Cerebellum (tissue), 4 donors: ENCODE measurements at places on chromosomes 1 and 21. TPM values are rescaled to one million over a fixed set of nuclear protein-coding genes. Genes with fewer than 3 reads are reported as not detected.

The CFHR4 gene
- total RNA-seq, result not detected

The MROH9 gene
- total RNA-seq, result not detected

The F3 gene
- 9.6 TPM for total RNA-seq

The CD1C gene
- total RNA-seq, result not detected

The GRHL3 gene
- total RNA-seq, result 1.2 TPM

- no peak for DNase-seq
Measured at GRCh38 chr1:28110555-28110954, 22.1 kb upstream of the EYA3 start.

DNA sequence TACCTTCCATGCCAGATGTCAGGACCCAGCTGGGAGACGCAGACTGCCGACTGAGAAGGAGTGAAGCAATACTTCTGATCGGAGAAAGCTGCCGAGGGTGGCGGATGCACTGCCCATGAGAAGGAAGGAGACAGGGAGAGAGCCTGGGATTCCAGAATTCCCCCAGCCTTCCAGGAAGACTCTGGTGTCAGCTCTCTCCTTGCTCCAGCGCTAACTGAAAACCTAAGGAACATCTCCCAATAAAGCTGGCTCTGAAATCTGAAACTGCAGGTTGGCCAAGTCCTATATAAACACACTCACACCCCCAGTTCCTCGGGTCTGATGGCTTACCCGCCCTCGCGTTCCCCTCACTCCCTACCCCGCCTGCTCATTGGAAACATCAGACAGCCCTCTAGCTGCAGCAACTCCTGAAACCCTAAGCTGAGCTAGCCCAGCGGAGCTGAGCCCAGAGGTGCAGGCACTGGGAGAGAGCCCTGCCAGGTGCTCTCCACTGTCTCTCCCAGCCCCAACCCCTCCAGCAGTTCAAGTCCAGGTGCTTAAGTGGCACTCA lies 52.3 kb downstream of the PLEKHA6 start:
- no peak for DNase-seq

- no peak for DNase-seq
Measured at GRCh38 chr1:9989773-9990172, 7.3 kb upstream of the RBP7 start.

DNA sequence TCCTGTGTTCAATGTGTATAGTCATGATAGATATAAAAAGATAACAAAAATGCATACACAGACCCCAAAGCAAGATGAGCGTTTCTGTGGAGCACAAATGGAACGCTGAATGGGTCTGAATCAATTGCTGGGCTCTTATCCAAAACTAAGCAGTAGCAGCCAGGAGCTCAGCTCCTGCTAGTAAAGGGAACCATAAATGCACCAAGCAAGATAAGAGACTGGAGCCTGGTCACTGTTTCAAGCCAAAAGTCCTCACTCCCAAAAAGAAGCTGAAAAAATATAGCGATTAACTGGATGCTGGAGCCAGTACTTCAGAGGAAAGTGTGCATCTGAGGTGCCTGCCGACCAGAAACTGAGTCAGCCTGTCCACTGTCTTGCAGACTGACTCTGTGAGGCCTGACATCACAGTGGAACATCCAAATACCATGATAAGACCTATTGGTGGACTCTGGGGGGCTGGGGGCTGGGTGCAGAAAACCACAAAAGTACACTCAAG lies 68.9 kb downstream of the LRRC8C start:
- DNase-seq, result no peak

- no peak for DNase-seq
Measured at GRCh38 chr1:29499104-29499650, 262.9 kb downstream of the PTPRU start.

- DNase-seq, result no peak
Measured at GRCh38 chr1:82555501-82555900, 754.8 kb downstream of the ADGRL2 start.

DNA sequence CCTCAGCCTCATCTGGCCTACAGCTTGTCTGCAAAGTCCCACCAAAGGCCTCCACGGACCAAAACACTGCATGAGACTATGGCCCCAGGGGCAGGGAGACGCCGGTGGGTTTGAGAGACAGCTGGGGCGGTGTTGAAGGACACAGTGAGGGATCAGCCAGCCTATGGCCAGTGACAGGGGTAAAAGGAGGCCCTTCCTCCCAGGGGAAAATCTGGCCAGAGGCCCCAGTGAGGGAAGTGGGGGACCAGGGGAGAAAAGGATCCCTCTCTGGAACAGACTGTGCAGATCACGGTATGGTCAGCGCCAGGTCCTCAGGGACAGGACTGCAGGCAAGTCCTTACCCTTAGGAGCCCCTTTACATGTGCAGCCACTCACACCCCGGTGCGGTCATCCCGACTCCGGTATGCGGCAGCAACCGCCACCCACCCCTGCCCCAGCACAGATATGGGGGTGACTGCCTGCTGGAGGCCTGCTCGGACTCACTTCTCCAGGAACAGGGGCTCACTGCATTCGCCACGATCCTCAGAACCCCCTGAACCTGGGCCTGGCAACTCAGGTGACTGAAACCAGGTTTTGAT lies 1.3 kb downstream of the CERS2 start:
- no peak for DNase-seq

GRCh38 chr1:44249543-44249942 lies 36.3 kb downstream of the DMAP1 start:
- no peak for DNase-seq

- DNase-seq, result no peak
Measured at GRCh38 chr1:43716559-43717281, 9.4 kb downstream of the ST3GAL3 start.
